ENCODE measurements at places on chromosomes 7 and 10.
A peak's percentile ranks its signal among the peaks of the same experiment; 100 is the strongest.

- H3K4me3 ChIP-seq: no peak overlapping the region
- H3K4me1 ChIP-seq: no peaks in the 10 kb centered on the region
- H3K36me3 ChIP-seq: no peaks in the 10 kb centered on the region
- H3K27ac ChIP-seq: no peak overlapping the region
- H3K27me3 ChIP-seq: no peaks in the 10 kb centered on the region
- no peak for DNase-seq
These were observed 248.9 kb downstream of the FOXP2 start for GRCh38 chr7:114663502-114663901.

DNA sequence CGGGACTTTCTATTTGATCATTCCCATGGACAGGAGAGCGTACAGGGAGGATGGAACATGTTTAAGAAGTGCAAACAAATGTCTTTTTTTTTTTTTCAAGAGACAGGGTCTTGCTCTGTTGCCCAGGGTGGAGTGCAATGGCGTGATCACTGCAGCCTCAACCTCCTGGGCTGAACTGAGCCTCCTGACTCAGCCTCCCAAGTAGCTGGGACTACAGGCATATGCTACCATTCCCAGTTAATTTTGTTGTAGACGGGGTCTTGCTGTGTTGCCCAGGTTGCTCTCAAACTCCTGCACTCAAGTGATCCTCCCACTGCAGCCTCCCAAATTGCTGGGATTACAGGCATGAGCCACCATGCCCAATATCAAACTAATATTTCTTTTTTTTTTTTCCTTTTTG, 40.5 kb downstream of the SPDYE5 start:
- no peak for DNase-seq
- H3K36me3 ChIP-seq: no peaks in the 10 kb centered on the region
- H3K4me1 ChIP-seq: peaks cover 5% of the 10 kb centered on the region
- H3K27ac ChIP-seq: no peak overlapping the region

DNA sequence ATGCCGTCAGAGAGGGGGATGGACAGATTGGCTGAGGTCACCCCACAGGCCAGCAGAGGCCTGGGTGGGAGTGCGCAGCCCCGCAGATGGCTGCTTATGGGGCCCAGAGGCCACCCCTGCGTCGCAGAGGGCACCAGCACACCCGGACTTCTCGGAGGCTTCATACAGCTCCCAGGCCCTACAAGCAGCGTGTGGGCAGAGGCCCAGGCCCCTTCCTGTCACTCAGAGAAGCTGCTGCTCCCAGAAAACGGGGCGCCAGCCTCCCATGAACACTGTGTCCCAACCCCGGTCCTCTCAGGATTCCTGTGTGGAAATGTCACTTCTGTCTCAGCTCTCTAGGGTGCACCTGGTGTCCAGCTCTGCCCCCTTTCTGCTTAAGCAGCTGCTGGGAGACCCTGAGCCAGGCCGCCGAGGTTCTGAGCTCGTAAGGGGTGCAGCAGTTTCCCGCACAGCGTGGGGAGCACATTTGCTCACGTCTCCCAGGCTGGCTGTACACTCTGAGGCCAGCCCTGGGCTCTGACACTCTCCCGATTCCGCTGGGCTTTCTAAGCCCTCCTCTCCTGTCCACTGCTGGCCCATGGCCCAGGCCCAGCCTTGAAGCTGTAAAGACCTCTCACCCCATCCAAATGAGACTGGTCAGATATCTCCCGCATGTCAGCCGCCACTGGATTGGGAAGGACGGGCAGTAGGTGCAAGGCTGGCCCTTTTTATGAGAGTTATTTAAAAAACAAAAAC, 6.8 kb downstream of the GPR146 start:
- no peaks in the 10 kb centered on the region for H3K27me3 ChIP-seq
- no peak overlapping the region for H3K4me3 ChIP-seq
- DNase-seq: no peak
- H3K27ac ChIP-seq: peak overlapping the region; percentile 55
- peaks cover 18% of the 10 kb centered on the region for H3K4me1 ChIP-seq

GRCh38 chr10:84406561-84406960, 78.2 kb downstream of the CCSER2 start:
- no peaks in the 10 kb centered on the region for H3K27me3 ChIP-seq
- H3K36me3 ChIP-seq: no peaks in the 10 kb centered on the region
- DNase-seq: no peak

- no peaks in the 10 kb centered on the region for H3K27me3 ChIP-seq
- no peak overlapping the region for H3K4me3 ChIP-seq
- no peak for DNase-seq
- H3K27ac ChIP-seq: no peak overlapping the region
- H3K4me1 ChIP-seq: peaks cover 7% of the 10 kb centered on the region
These were observed 120.8 kb upstream of the NANOS1 start for GRCh38 chr10:118908557-118909256.
